ENCODE measurements at places on chromosomes 6 and 20.

GRCh38 chr6:33983721-33984465 is 162.0 kb downstream of the GRM4 start:
- no peak for DNase-seq

- no peak for DNase-seq
These were observed 399.9 kb upstream of the MARCKS start for GRCh38 chr6:113457198-113457597.

DNA sequence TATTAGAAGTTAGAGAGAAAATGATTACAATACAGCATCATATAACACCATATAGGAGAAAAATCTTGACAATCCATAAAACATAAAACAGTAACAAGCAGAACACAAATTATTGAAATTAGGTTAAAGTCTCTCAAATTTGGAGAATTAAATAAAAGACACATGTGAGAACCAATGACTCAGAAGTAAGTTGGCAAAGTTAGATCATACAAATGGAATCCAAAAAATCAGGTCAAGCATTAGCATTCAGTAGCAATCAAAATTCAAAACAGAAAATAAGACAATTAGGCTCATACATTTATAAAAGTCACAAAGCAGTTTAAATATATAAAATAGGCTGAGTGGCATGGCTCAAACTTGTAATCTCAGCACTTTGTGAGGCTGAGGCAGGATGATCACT is 775.6 kb downstream of the PHF3 start:
- no peak for DNase-seq

DNA sequence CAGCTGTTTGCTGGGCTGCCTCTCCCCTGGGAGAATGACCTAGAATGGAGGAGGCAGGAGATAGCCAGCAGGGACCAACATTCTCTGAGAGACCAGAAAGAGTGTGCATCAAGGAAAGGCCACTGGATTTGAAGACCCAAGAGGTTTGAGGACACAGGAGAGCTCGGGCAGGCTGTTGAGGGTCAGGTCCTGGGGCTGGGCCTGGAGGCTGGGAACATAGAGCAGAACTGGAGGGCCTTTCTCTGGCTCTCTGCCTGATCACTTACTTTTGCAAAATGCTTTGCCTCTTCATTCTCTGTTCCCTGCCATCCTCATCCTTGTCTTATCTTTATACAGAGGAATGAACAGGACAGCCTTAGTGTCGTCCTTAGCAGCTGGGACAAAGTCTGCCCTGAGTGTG is 2.5 kb downstream of the IYD start:
- no peak for DNase-seq

GRCh38 chr6:64256483-64256882 is 620.9 kb downstream of the PHF3 start:
- no peak for DNase-seq

- DNase-seq, result no peak
These were observed 72.1 kb downstream of the AFDN start for GRCh38 chr6:167898673-167899311.

GRCh38 chr6:92687278-92687677 is 732.1 kb downstream of the EPHA7 start:
- no peak for DNase-seq

Measured in stimulated activated CD4-positive, alpha-beta T cell treated with anti-CD3 and anti-CD28 coated beads, Interleukin-1b, Interleukin-23, amount 100 ng/mL, for 24 hours (primary cell).